ENCODE measurements at places on chromosomes 7 and 10. TPM values are rescaled to one million over a fixed set of nuclear protein-coding genes. Genes with fewer than 3 reads are reported as not detected.

DNA sequence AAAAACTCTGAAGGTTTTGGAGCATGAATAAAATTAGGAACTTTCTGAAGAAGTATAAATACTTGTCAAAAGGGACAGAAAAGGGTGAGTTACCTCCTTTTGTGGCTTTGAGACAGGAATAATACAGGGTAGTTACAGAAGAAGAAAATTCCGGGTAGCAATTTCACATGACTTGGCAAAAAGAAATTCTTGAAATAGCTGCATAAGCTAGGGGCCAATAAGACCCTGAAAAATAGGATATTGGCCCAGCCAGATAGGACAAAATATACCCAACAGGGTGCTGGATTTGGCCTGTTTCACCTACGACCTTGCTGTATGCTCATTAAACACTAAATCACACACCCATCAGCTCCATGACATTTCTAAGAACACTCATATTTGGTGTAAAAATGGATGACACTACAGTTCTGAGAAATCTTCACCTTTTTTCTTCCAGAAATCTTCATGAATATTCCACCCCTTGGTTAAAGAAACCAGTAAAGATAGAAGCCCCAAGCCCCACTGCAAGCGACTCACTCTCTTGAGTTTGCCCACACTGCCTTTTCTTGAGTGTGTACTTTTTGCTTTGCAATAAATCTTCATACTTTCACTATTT, 362.7 kb downstream of the SEMA3D start:
- no peak for DNase-seq

LIPN gene
- not detected for total RNA-seq

GRCh38 chr10:61329854-61330253, 123.3 kb downstream of the TMEM26 start:
- no peak for DNase-seq

MICALL2 gene
- 8.1 TPM for total RNA-seq

- DNase-seq, result no peak
These were observed 94.8 kb downstream of the CHN2 start for GRCh38 chr7:29289156-29290021.

TRIM73 gene
- 0.14 TPM for total RNA-seq

DNA sequence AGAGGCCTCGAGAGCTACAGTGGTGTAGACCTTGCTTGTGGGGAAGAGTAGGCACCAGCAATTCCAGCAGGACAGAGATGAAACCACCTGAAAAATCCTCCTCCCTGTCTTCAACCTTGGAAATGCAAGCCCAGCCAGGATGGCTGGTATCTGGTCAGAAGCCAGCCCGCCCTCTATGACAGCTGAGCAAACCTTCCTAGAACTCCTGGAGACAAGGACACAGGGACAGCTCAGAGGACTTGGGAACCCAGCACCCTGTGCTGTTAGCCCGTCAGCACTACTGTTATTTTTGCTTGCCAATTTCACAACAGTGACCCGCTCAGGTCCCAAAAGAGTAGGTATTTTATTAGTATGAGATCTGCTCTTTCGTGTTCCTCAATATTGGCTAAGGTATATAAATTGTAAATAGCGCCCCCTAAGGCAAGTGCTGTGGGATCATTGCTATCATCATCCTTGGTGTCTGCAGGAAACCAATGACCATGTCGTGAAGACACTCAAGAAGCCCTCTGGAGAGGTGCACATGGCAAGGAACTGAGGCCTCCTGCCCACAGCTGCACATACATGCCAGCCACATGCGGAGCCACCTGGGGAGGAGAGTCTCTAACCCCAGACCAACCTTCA, 156.5 kb upstream of the CHST15 start:
- no peak for DNase-seq

Data from epithelial cell of proximal tubule (primary cell).